ENCODE measurements at places on chromosomes 5 and 9. TPM values are rescaled to one million over a fixed set of nuclear protein-coding genes. Genes with fewer than 3 reads are reported as not detected.

Gene GLIPR2
- 52.2 TPM for total RNA-seq

DNA sequence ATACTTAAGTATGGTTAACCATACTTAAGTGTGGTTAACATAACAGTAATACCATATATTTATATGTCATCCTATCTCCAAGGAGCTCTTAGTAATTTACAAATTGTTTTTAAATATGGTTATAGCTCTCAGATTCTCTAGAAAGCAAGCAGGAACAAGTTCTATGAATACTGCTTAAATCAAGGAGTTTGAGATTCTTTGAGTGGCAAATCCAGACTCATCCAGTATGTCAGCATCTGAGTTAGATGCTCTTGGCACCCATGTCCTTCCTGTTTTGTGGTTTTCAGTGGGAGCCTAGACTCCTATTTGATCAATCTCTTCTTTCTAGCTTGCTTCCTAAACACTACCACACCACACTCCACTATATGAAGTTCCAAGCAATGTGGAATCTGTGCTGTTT is 114.7 kb upstream of the GDNF start:
- DNase-seq, result no peak

- no peak for DNase-seq
Measured at GRCh38 chr5:147699496-147700088, 82.9 kb downstream of the JAKMIP2 start.

DNA sequence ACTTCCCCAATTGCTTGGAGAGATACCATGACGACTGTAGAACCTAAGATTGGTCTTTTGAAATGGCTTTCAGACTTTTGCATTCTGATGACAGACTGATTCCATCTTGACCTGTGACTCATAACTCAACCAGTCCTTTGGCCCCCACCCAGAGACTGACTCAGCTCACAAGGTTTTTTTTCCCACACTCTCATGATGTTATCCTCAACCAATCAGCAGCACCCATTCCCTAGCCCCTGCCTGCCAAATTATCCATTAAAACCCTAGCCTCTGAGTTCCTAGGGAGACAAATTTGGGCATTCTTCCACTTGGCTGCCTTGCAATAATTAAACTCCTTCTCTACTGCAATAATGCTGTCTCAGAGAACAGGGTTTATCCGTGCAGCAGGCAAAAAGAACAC is 1263.3 kb upstream of the CDH9 start:
- DNase-seq, result no peak

GRCh38 chr5:149338364-149338763 is 6.9 kb upstream of the GRPEL2 start:
- DNase-seq, result no peak

Gene CLIC3
- 3.8 TPM for total RNA-seq

DNA sequence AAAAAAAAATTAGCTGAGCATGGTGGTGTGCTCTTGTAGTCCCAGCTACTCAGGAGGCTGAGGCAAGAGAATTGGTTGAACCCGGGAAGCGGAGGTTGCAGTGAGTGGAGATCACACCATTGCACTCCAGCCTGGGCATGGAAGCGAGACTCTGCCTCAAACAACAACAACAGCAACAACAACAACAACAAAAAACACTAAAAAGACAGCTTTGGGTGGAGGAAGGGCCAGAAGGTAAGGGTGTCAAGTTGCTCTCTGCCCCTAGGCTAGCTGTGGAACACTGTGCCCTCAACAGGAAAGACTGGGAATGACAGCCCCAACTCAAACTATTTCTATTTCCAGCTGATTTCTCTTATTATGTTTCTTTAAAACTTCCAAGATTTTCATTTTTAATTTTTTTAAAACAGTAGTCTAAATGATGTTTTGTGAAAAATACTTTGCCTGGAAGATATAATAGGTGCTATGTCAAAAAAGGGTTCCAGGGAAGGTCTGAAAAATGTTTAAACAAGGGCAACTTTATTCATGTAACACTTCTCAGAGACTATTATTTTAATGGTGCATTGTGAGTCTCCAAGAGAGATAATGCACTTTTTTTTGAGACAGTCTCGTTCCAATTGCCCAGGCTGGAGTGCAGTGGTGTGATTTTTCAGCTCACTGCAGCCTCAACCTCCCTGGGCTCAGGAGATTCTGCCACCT is 29.9 kb downstream of the CLINT1 start:
- DNase-seq, result no peak

Measured in posterior vena cava (tissue), 2 donors.